ENCODE measurements at places on chromosomes 2 and 18.
A peak's percentile ranks its signal among the peaks of the same experiment; 100 is the strongest.

- no peak for DNase-seq
Measured at GRCh38 chr2:169798397-169798717, 314 bp upstream of the SSB start.

DNA sequence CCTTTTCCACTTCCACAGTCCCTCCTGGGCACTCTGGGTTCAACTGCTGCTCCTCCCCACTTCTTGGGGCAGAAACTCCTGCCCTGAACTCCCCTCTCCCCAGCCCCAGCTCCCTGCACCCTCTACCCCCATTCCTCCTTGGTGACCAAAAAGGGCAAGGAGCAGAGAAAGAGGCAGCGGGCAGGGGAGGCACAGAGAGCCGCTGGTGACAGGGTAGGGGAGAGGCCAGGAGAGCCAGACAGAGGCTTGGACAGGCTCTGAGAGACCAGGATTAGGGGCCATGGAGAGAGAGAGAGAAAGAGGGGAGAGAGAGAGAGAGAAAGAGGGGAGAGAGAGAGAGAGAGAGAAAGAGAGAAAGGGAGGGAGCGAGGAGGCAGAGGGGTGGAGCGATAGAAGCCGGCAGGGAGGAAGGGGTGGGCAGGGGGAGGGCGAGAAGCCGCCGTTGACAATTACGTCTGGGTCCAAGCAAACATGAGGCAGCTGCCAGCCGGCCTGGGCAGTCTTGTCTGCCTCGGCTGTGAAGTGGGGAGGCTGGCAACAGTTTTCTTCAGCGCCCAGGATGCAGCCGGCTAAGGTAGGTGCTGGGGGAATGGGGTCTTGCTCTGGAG is at the start of gene KCNIP3:
TSS of gene KCNIP3 (plus strand) at position 468 of the 608 bp plus-strand sequence. CDS start at position 560, 92 bp downstream.
- no peak for DNase-seq

DNA sequence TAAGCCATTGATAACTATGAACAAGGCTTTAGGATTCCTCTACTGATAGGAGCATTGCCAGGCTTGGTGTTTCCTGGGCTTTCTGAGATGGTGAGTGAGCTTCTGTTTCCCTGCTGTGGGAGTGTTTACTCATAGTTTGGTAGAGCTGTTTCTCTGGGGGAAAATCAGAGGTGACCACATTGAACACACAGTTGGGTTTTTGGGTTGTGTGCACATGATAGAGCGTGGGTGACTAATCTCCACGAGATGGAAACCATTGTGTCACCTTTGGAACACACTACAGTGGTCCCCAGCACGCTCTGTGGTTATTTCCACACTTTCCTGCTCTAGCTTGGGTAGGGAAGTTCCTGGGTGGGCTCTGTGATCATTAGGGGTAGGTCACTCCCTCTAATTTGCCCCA is 5.4 kb downstream of the IL1R1 start:
- no peak for DNase-seq

GRCh38 chr2:137771064-137771463 is 193.2 kb upstream of the HNMT start:
- DNase-seq: no peak

GRCh38 chr2:70658476-70658875 is 104.8 kb upstream of the TGFA start:
- no peak for DNase-seq

DNA sequence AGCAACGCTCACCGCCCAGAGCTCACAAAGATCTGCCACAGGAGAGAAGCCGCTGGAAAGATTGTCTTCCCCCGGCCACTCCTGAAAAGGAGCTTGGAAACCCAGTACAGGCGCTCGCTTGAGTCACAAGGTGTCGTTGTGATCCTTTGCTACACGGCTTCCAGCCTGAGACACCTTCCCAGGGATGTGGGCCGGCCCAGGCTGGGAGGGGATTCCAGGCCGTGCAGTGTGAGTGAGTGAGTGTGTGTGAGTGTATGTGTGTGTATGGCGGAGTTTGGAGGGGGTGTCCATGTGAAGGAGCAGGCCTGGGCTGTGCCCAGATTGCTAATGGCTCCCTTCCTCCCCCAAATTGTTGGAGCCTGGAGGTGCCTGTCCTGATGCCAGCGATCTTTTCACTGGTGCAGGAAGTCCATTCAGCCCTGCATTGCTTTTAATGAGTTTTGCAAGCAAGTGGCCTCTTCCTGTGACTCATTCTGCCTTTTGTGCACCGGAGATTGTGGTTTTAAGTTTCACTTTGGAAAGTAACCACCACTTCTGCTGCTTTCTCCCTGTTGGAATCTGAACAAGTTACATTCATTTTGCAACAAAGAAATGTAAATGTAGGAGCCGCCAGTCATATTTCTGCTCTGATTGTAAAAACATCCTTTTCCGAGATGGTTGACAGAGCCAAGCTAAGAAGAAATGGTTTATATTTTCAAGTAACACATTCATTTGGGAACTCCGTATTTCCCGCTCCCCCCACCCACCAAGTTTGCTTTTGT is 83.7 kb downstream of the LPIN1 start:
- DNase-seq: peak; percentile 91

GRCh38 chr2:222281506-222281905 is 17.3 kb downstream of the PAX3 start:
- DNase-seq: no peak

DNA sequence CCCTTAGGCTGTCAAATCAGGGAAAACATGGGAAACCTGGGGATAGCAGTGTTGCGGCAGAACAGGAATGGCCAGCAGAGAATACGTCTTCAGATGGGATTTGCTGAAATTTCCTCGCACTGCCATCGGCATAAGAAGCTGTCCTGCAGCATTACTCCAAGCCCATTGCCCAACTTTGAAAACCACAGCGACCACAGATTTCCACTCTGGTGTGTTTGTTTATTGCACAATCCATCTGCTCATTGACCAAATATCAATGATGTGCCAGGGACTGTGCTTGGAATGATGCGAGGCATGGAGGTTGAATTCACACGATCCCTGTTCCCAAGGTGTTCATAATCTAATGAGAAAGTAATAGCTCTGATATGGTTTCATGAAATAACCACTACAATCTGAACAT is 383.3 kb upstream of the MYT1L start:
- no peak for DNase-seq

GRCh38 chr2:197130318-197130717 is 180.3 kb downstream of the ANKRD44 start:
- peak; percentile 76 for DNase-seq

GRCh38 chr2:155368934-155369333 is 670.4 kb downstream of the KCNJ3 start:
- DNase-seq: no peak

DNA sequence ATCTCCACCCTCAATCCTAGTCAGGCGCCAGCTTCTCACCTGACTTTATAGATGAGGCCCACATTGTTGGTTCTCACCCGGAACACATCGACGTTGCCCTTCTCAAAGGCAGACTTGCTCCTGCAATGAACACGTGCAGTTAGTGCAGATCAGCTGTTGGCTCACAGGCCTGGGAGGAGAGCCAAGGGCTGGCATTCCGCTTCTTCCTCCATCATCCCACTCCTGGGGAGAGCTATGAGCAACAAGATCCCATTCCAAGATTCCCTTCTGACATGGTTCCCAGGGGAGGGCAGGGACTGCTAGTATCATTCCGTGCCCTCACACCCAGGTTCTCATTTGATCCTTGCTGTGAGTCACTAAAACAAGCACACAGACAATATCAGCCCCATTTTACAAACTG is 15.1 kb downstream of the LOXHD1 start:
- no peak for DNase-seq

- peak; percentile 21 for DNase-seq
Measured at GRCh38 chr18:7830468-7830867, 263.4 kb downstream of the PTPRM start.

DNA sequence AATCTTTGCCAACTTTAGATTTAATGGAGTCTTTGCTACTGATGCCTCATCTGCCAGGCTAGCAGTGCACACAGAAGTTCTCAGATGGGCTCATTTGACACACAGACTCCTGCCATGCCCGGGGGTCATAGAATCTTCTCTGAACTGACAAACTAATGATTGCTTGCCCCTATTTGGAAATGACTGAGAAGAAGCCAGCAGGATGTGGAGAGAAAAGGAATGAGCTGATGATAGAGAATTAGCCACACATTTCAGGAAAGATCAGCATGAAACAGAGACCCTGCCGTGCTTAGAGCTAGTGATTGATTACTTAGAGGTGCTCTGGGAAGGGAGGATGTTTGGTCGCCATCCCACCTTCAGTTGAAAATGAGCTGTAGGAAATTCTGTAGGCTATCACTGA is 178.5 kb downstream of the TPGS2 start:
- DNase-seq: no peak

DNA sequence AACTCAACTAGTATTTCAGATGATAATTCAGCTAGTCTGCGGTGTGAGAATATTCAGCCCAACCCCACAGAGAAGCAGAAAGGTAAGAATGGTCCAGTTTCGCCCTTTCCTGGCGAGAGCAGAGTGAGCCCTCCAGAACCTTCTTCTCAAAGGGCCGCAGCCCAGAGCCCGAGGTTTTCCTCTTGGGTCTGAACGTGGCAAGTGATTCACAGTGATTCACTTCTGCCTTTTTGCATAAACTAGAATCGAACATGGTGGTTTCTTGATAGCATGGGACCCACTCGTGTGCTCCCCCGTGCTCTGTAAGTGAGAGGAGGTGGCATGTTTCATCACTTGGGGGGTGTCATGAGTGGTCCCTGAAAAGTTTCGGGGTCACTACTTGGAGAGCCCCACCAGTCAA is 24.2 kb downstream of the TRAF3IP1 start:
- DNase-seq: no peak

- DNase-seq: no peak
Measured at GRCh38 chr2:200454927-200455801, 54.7 kb downstream of the KCTD18 start.

DNA sequence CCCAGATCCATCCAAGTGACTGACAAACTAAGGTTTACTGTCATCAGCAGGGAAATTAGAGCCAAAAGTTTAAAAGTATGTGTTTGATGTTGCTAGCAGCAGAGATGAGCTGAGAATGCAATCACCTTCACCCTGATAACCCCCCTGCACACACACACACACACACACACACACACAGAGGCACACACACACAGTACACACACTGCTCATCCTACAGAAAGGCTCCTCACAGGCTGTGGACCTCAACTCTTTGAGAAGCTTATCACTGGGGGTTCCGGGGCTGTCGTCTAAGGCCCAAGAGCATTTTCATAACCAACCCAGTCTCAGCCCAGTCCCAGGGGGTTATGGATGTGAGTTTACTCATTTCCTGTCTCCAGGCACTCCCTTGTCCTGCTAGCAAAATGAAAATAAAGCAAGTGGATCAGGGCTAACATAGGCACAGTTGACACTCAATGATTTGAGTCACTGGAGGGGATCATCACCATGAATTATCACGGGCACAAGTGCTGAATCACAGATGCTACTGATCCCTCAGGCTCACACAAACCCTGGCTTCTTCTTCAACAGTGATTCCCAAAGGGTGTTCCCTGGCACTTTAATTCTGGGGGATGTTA is 76.6 kb downstream of the ALK start:
- DNase-seq: no peak

DNA sequence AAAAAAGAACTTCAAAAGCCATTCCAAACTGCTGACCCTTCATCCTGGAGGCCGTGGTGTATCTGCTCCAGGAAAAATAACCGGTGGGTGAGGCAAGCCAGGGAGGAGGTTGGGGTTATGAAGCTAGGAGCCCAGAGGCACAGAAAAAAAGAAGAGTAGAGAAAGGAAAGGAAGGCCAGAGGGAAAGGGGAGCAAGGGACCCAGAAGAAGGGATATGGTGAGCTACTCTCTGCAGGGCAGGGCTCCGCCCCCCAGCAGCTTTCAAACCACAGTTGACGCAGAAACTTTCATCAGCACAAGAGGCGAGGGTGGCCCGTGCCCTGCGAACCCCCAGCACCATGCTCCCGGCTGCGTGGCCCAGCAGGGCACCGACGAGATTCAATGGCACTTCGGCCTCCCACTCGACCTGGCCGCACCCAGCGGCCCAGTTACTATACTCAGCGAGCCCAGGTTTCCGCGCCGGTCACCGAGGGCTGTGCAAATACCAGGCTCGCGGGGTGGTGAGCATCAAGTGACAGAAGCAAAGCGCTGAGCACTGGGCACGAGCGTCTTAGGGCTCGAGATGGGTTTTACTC is 665 bp downstream of the MCM6 start:
- DNase-seq: peak; percentile 19

- no peak for DNase-seq
Measured at GRCh38 chr18:9337873-9338272, 3.3 kb downstream of the TWSG1 start.

Measured in GM12864 (cell line).